ENCODE measurements at places on chromosomes 2 and 18. TPM values are rescaled to one million over a fixed set of nuclear protein-coding genes. Genes with fewer than 3 reads are reported as not detected.

- no peak for DNase-seq
- H3K4me1 ChIP-seq = no peaks in the 10 kb centered on the region
- H3K27ac ChIP-seq = no peak overlapping the region
- H3K36me3 ChIP-seq = no peaks in the 10 kb centered on the region
- H3K27me3 ChIP-seq = no peaks in the 10 kb centered on the region
- no peak overlapping the region for H3K4me3 ChIP-seq
Observed at GRCh38 chr2:224366267-224366844, 35.6 kb downstream of the FAM124B start.

DNA sequence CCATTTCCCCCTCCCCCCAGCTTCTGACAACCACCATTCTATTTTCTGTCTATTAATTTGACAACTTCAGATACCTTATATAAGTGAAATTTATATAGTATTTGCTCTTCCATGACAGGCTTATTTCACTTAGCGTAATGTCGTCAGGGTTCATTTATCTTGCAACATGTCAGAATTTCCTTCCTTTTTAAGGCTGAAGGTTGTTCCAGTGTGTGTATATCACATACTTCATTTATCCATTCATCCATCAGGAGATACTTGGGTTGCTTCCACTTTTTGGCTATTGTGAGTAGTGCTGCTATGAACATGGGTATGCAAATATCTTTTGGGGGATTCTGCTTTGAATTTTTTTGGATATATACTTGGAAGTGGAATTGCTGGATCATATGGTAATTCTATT, 7.4 kb downstream of the BCL2L11 start:
- H3K27ac ChIP-seq = no peak overlapping the region
- no peak overlapping the region for H3K4me3 ChIP-seq
- peaks cover 14% of the 10 kb centered on the region for H3K36me3 ChIP-seq
- H3K4me1 ChIP-seq = peaks cover 18% of the 10 kb centered on the region
- no peaks in the 10 kb centered on the region for H3K27me3 ChIP-seq

DNA sequence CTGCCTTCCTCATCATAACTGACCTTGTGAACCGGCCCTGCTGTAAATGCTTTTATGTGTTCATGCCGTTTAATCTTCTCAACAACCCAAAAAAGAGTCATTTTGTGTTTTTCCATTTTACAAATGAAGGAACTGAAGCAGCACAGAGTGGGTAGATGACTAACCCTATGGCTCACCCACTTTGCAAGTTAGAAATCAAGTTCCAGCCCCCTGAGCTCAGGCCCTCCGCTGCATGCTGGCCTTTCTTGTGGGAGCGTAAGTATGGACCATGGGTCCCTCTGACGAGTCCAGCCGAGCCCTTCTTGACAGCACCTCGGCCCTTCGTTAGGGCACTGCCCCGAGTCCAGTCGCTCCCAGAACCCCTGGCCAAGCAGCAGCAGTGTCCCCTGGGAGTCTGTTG, 194.6 kb downstream of the GLI2 start:
- no peak overlapping the region for H3K4me3 ChIP-seq
- no peak overlapping the region for H3K27ac ChIP-seq
- DNase-seq = no peak
- H3K36me3 ChIP-seq = no peaks in the 10 kb centered on the region
- no peaks in the 10 kb centered on the region for H3K27me3 ChIP-seq

The REG3G gene
- total RNA-seq = not detected
